ENCODE measurements at places on chromosomes 16 and 17.
A peak's percentile ranks its signal among the peaks of the same experiment; 100 is the strongest.

DNA sequence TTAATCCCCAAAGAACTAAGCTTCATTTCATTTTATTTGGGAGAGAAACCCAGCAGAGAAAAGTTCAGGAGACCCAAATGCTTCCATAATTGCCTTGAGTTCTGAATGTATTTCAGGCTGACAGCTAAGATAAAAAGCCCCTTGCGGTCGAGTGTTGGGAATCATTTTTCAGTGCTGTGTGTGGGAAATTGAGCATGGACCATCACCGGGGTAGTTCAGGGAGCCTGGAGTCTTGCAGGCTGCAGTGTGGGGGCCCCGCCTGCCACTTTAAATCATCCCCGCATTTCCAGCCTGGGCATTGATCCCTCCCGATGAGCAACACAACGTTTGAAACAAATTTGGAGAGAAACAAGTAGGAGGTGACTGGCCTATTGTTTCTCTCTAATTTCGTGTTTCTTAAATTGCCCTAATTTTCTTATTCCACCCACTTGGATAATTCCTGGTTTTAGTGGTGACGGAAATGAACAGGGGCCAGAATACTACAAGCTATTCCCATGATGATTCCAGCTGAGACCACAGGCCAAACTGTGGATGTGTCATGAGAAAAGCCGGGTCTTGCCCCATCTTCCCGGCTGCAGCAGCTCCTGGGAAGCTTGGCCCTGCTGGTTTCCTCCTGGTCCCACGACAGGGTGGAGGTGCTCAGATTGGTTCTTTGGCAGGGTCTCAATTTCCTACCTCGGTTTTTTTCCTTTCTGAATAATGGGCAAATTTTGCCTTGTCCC, 75.1 kb downstream of the FOXL1 start:
- no peak overlapping the region for H3K27ac ChIP-seq
- no peaks in the 10 kb centered on the region for H3K36me3 ChIP-seq
- H3K4me3 ChIP-seq = no peak overlapping the region
- no peaks in the 10 kb centered on the region for H3K27me3 ChIP-seq
- no peak for DNase-seq

DNA sequence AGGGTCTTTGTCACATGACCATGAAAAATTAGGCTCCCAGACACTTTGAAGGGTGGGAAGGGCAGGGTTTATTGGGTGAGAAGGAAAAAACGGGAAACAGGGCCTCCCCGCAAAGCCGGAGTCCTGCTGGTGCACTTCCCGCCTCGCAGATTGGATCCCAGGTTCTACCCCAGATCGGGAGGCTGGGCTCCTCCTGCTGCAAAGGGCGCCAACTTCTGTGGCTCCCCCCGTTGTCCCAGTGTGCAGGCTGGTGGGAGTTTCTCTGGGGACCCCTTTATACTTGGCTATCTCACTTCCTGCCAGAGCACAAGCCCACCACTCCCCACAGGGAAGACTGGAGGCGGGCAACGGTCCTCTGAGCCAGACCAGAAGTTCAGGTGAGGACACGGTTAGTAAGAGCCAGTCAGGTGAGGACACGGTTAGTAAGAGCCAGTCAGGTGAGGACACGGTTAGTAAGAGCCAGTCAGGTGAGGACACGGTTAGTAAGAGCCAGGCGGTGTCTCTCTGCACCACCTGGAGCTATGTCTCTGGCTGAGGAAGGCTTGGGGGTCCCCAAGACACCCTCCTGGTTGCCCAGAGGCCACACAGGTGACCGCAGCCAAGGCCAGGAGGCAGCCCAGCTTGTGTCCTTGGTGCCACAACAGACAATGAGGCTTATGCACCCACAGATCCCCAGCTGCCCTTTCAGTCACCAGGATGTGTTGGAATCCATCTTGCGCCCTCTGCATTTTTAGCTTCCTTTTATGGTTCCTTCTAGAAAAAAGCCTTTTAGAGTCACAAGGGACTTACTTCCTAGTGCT, 48.1 kb upstream of the CHMP6 start:
- no peak for DNase-seq
- no peak overlapping the region for H3K4me3 ChIP-seq
- H3K27ac ChIP-seq = no peak overlapping the region
- H3K4me1 ChIP-seq = no peaks in the 10 kb centered on the region
- no peaks in the 10 kb centered on the region for H3K36me3 ChIP-seq
- H3K27me3 ChIP-seq = no peaks in the 10 kb centered on the region

DNA sequence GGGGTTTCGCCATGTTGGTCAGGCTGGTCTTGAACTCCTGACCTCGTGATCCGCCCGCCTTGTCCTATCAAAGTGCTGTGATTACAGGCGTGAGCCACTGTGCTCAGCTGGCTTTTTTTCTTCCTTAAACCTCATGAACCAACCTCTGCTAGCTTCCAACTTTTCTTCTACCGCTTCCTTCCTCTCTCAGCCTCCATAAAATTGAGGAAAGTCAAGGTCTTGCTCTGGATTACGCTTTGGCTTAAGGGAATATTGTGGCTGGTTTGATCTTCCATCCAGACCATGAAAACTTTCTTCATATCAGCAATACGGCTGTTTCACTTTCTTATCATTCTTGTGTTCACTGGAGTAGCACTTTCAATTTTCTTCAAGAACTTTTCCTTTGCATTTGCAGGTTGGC, 57.5 kb upstream of the SDK2 start:
- H3K27ac ChIP-seq = no peak overlapping the region
- H3K4me3 ChIP-seq = no peak overlapping the region
- no peaks in the 10 kb centered on the region for H3K27me3 ChIP-seq
- no peak for DNase-seq
- no peaks in the 10 kb centered on the region for H3K36me3 ChIP-seq
- no peaks in the 10 kb centered on the region for H3K4me1 ChIP-seq

DNA sequence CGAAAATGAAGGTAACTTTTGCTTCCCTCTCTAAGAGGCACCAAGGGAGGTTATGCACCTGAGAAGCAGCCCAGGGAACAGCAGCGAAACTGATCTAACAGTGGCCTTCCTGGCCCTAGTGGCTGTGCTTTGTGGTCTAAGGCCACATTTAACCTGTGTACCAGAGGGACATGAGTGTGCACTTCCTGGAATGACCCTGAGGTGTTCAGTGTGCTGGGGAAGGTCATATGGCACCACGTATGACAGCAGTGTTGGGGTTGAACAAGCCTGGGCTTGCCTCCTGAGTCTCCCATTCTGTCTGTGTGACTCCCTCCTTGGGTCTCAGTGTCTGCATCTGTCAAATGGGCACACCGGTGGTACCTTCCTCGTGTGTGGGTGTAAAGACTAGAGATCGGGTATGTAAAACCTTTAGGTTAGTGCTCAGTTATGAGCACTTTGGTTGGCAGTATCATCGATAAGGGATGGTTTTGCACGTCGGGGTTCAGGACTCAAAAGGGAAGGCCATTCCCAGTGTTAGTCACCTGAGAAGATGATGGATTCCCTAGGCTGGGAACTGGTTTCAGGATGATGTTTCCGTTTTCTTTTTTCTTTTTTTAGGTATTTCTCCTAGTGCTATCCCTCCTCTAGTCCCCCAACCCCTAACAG, 31.9 kb downstream of the PLCG2 start:
- DNase-seq = no peak
- no peaks in the 10 kb centered on the region for H3K27me3 ChIP-seq
- H3K4me3 ChIP-seq = no peak overlapping the region
- peaks cover 5% of the 10 kb centered on the region for H3K4me1 ChIP-seq
- H3K27ac ChIP-seq = 0 out of 2 replicates have a peak overlapping the region, but pooled peaks have one; percentile 14
- H3K36me3 ChIP-seq = no peaks in the 10 kb centered on the region

DNA sequence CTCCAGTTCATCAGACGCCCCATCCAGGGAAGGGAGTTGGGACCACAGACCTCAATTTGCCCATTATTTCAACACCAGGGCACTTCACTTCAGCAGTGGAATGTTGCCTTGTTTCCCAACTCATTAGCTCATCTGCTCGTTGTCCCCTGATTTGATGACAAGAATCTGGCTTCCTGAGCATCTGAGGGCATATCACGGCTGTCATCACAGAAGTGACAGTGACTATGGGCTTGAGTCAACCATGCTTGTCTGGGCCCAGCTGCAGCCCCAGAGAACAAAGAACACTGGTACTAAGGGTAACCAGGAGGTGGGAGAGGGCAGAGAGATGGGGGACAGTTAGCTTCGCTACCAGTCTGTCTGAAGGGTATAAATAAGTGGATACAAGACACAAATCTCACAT, 266.0 kb upstream of the SDK2 start:
- H3K27me3 ChIP-seq = peaks cover 34% of the 10 kb centered on the region
- H3K27ac ChIP-seq = no peak overlapping the region
- no peak for DNase-seq
- no peaks in the 10 kb centered on the region for H3K4me1 ChIP-seq

- no peaks in the 10 kb centered on the region for H3K36me3 ChIP-seq
- no peaks in the 10 kb centered on the region for H3K27me3 ChIP-seq
- no peak overlapping the region for H3K27ac ChIP-seq
- no peaks in the 10 kb centered on the region for H3K4me1 ChIP-seq
- DNase-seq = peak; percentile 42
These were observed 38.7 kb upstream of the RHOT1 start for GRCh38 chr17:32103476-32104113.

- peak; percentile 73 for DNase-seq
- H3K27me3 ChIP-seq = no peaks in the 10 kb centered on the region
- H3K4me1 ChIP-seq = peaks cover 6% of the 10 kb centered on the region
- H3K27ac ChIP-seq = peak within 1 kb of the TSS; percentile 78
- H3K4me3 ChIP-seq = peak within 1 kb of the TSS; percentile 53
- peaks cover 15% of the 10 kb centered on the region for H3K36me3 ChIP-seq
These were observed at the start of gene EXOC7 for GRCh38 chr17:76103274-76104139. Gene EXOC7 (minus strand): TSS chr17:76103787. CDS start chr17:76103692, 95 bp downstream.

DNA sequence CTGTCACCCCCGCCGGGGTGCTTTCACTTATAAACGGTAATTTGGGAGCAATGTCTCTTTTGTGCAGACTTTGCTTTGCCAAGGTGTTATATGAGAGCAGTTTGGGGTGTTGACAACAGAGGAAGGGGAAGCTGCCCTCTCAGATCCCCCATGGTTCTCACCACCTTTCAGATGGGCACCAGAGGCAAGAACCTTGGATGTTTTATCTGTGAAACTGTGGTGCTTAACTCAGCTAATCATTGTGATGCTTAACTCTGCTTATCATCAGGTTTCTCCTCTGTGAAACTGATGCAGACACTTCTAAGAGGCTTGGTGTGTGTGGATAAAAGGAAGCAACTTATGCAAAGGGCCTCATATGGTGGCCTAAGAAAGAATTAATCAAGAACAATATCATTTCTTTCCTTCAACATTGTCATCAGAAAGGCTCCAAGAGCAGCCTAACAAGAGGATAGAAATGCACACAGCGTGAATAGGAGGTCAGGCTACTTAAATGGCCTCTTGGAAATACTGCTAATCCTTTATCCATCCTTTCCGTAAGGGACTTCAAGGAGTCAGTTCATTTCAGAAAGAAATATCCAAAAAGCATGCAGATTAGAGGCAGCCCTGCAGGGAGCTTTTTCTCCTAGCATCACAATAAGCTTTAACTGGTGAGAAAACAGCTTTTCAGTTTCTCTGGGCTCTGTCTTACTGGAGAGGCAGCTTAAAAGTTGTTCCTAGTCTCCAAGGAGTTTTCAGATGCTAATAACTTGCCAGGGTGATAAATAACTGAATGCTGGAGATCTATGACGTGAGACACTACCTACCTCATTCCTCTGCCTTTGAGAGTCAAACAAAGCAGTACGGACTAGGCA, 55.1 kb upstream of the CLEC3A start:
- H3K27me3 ChIP-seq = no peaks in the 10 kb centered on the region
- peaks cover 25% of the 10 kb centered on the region for H3K4me1 ChIP-seq
- no peaks in the 10 kb centered on the region for H3K36me3 ChIP-seq
- peak; percentile 62 for DNase-seq
- H3K27ac ChIP-seq = peak overlapping the region; percentile 86

- DNase-seq = peak; percentile 97
- H3K4me1 ChIP-seq = no peaks in the 10 kb centered on the region
- H3K27ac ChIP-seq = peak within 1 kb of the TSS; percentile 85
These were observed at the start of gene INTS2 for GRCh38 chr17:61927208-61928100. Gene INTS2 (minus strand): TSS chr17:61927982. CDS start chr17:61926644, 1,338 bp downstream.

DNA sequence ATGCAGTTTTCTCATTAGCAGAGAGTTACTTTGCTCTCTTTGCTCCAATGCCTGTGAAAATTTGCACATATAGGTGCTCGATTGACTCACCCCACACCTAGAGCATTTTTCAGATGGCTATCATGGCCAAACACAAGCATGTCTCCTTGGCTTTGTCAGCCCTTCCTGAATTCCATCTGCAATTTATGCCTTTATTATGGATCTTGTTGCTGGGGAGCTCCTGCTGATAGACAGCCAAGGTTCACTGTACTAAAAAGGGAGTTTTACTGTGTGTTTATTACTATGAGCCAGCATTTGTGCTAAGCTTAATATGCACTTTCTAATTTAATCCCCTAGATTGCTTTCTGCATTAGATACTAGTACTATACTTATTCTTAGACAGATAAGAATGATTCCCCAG, 93.3 kb downstream of the TOX3 start:
- no peak overlapping the region for H3K27ac ChIP-seq
- H3K4me1 ChIP-seq = peaks cover 6% of the 10 kb centered on the region
- no peak overlapping the region for H3K4me3 ChIP-seq

DNA sequence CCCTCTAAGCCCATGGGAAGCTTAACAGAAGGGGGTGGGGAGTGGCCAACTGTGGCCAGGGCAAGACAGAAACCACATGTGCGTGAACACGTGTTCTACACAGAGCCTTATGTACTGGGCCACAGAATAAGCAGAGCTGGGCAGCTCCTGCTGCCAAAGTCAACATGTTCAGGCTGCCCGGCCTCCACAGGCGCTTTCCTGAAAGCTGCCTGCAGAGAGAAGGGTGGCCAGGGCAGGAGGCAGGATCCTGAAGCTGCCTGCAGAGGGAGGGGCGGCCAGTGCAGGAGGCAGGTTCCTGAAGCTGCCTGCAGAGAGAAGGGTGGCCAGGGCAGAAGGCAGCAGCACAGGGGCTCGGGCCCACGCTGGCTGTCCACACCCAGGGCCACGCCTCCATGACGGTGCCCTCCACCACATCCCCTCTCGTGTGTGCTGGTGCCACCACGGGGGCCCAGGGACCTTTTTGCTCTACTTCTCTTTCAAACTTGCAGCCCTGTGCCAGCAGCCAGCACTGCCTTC, 79.5 kb downstream of the ANKRD11 start:
- no peak for DNase-seq
- H3K27ac ChIP-seq = no peak overlapping the region
- H3K4me3 ChIP-seq = no peak overlapping the region
- H3K4me1 ChIP-seq = peaks cover 2% of the 10 kb centered on the region
- no peaks in the 10 kb centered on the region for H3K27me3 ChIP-seq

- H3K36me3 ChIP-seq = no peaks in the 10 kb centered on the region
- no peak overlapping the region for H3K4me3 ChIP-seq
- H3K4me1 ChIP-seq = no peaks in the 10 kb centered on the region
- H3K27ac ChIP-seq = no peak overlapping the region
- H3K27me3 ChIP-seq = no peaks in the 10 kb centered on the region
These were observed 290.4 kb downstream of the FOXL1 start for GRCh38 chr16:86868786-86869185.

GRCh38 chr16:28923652-28924398, 1.2 kb downstream of the RABEP2 start:
- no peaks in the 10 kb centered on the region for H3K36me3 ChIP-seq
- no peak for DNase-seq
- H3K4me3 ChIP-seq = peak overlapping the region; percentile 78
- no peaks in the 10 kb centered on the region for H3K27me3 ChIP-seq
- no peaks in the 10 kb centered on the region for H3K4me1 ChIP-seq

GRCh38 chr16:49930841-49931240, 74.9 kb upstream of the ZNF423 start:
- no peak overlapping the region for H3K27ac ChIP-seq
- H3K36me3 ChIP-seq = no peaks in the 10 kb centered on the region
- no peaks in the 10 kb centered on the region for H3K27me3 ChIP-seq
- peaks cover 3% of the 10 kb centered on the region for H3K4me1 ChIP-seq
- H3K4me3 ChIP-seq = no peak overlapping the region

GRCh38 chr17:10266296-10266876, 68.0 kb upstream of the GAS7 start:
- no peaks in the 10 kb centered on the region for H3K27me3 ChIP-seq
- no peaks in the 10 kb centered on the region for H3K36me3 ChIP-seq
- no peak overlapping the region for H3K27ac ChIP-seq
- no peak for DNase-seq
- H3K4me1 ChIP-seq = no peaks in the 10 kb centered on the region

Data from H1 (cell line).